ENCODE measurements at places on chromosomes 16 and 17.

DNA sequence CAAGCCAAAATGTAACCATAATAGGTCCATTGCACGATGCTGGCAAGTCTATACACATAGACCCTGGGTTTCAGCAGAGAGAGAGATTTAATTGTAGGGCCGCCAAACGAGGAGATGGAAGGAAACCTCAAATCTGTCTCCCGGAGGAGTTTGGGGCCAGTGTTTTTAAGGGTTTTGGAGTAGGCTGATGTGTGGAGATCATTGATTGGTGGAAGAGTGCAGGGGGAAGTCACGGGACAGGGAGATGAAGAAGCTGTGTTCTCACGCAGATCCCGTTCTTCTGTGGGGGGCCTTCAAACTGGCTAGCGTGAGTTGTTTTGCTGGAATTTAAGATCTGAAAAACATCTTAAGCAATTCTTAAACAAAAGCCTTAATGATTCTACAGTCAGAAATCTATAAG is 84.8 kb downstream of the KATNIP start:
- no peak for DNase-seq

DNA sequence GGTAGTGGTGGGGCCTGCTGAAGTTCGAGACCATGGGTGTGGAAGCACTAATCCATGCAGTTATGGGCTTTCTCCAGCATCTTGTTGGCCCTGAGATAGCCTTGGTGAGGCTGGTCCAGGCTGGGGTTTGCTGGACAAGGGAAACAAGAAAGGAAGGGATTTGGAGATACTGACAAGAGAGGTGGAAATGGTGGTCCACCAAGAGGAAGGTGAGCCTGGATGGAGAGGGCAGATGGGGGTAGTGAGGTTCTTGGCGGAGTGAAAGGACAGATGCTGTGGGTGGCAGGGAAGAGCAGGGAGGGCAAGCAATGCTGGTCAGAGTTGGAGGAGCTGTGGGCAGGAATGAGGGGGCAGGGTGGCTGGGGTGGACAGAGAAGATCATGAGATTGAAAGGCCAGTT is 5.5 kb upstream of the SMPD3 start:
- DNase-seq = no peak

DNA sequence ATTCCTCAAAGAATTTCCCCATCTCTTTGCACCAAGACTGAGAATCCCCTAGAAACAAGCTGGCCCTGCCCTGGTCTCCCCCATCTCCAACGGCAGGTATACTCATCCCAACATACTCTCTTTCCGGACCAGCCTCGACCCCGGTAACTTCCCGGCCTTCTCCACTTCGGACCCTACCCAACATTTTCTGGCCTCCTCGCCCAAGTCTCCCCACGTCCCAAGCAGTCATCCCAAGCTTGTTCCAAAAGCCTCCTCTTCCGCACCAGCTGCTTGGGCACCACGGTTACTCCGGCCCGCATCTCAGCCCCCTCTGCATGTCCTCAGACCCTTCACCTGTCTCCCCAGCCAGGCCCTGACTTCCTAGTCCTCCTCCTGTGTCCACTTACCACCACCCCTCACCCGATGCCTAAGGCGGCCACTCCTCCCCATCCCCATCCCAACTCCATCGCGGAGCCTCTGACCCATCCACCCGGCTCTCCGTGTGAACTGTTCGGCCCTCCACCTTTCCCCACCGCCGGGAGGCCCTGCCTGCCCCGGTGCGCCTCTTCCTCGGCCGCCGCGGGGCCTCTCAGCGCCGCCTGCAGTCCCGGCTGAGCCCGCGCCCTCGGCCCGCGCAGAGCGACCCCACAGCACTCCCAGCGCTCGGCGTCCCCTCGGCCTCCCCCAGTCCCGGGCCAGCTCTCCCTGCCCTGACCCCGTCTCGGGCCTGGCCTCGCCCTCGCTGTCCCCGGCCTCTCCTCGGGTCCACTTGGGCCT is 994 bp downstream of the PITPNA start:
- no peak for DNase-seq

GRCh38 chr16:1823821-1824220 is 2.8 kb downstream of the HAGH start:
- no peak for DNase-seq

DNA sequence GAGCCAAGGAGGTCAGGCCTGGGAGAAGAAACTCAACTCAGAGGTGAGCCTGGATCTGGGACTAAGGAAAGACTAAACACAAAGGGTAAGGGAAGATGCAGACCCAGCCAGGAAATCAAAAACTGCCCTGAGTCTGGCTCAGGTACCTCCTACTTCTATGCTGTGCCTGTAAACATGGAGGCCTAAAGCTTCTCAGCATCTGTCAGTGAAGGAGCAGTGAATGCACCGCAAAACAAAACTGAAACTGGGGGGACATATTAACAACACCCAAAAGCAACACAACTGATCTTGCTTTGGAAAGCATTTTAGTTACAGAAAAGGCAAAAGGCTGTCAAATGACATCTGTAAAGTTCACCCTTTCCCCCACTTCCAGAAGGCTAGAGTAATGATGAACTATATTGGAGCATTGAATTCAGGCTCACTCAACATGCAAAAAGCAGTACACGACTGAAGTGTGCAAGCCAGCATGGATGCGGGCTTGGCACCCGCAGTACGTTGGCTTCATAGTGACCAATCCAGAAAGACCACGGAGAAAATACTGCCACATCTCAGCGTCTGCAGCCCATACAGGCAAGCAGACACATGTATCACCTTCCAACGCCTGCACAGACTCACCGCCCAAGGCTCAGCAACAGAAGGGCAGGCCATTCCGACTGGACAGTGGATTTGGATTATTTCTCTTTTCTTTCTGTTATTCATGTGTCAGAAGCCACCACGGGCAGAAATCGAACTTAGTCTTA is 3.8 kb downstream of the TBC1D16 start:
- no peak for DNase-seq

GRCh38 chr17:82623707-82624106 is 24.5 kb downstream of the WDR45B start:
- no peak for DNase-seq

DNA sequence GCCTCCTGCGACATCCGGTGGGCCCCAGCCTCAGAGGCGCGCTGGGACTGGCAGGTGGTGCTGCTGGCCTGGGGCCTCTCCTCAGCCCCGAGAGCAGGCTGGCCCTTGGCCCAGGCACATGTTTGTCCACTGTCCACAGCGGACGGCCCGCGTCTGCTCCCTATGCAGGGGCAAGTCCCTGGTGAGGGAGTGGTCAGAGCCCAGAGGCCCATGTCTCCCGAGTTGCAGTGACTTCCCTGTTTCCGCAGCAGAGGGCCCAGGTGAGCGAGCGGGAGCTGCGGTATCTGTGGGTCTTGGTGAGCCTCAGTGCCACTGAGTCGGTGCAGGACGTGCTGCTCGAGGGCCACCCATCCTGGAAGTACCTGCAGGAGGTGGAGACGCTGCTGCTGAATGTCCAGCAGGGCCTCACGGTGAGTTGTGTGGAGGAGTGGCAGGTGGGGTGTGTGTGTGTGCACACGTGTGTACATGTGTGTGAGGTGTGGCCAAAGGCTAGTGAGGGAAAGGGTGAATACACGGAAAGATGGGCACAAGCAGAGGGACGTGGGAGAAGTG is 10.4 kb downstream of the IL34 start:
- no peak for DNase-seq

DNA sequence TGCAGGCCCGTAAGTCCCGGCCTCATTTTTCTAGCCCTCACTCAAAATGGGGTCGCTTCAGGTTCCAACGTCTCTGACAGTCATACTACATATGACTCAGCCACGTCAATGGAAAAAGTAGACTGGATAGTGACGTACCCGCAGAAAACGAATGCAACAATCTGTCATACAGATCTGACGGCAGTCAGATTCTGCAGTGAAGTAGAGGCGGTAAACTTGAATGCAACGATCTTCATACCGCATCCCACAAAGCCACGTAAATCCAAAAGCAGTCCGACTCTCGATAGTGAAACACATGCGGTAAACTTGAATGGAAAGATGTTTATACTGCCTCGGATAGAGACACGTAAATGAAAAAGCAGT is 38.4 kb upstream of the ARL4D start:
- peak; percentile 62 for DNase-seq

GRCh38 chr17:58969612-58970011 is 137.1 kb downstream of the TRIM37 start:
- DNase-seq = no peak

DNA sequence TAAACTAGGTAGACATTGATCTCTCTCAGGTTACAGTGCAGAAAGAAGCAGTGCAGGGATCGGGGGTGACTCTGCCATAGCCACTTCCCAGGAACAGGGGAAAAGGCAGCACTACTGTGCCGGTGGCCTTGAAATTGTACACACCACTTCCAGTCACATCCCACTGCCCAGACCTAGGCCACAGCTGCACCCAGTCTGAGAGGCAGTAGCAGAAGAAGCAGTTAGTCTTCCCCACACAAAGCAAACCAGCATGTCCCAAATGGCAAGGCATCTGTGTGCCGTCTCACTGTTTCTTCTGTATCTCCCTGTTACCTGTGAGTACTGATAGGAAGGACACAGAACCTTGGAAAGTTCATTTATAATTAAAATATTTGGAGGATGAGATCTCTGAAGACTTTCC is 47.0 kb downstream of the TMC6 start:
- no peak for DNase-seq

GRCh38 chr17:79791735-79792161 is 5.1 kb downstream of the CBX8 start:
- DNase-seq = no peak

- DNase-seq = no peak
Measured at GRCh38 chr17:74881073-74881472, 8.3 kb upstream of the FDXR start.

- no peak for DNase-seq
Measured at GRCh38 chr16:84607694-84608093, 10.2 kb downstream of the COTL1 start.

DNA sequence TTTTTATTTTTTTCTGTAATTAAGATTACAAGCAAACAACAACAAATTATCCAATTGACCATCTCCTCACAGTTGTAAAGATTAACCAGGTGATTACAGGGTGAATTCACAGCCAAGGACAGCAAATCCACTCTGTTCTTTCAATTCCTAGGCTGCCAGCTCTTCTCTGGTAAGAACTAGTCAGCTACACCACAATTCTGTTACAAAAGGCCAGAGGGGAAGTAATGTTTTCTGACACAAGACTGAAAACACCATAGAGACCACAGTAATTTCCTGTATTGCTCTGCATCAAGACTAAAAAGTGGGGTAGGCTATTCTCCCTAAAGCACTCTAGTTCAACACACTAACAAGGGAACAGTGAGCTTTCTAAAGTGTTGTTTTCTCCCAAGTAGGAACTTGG is 10.6 kb downstream of the CA10 start:
- no peak for DNase-seq

- no peak for DNase-seq
Measured at GRCh38 chr17:70374496-70374895, 205.2 kb downstream of the KCNJ2 start.

GRCh38 chr17:42188749-42189650 is 3.7 kb upstream of the HCRT start:
- DNase-seq = no peak

GRCh38 chr16:89969741-89970410 is 21.3 kb downstream of the DEF8 start:
- DNase-seq = no peak

GRCh38 chr16:68972013-68972412 is 128.7 kb downstream of the TANGO6 start:
- no peak for DNase-seq

DNA sequence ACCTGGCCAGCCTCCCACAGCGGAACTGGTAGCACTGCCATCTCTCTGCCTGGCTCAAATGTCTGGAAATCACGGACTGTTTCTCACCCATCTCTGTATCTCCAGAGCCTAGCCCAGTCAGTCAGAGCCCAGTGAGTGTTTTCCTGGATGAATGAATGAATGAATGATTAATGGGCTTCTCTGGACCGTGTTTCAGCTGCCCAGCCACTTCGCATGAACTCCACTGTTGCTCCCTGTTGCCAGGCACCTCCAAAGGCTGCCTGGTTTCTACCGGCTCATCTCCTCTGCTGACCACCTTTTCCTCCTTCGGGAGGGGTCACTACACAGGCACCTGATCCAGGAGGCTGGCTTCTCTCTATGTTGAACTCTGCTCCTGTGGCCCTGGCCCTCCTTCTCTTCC is 91.0 kb upstream of the SDK2 start:
- DNase-seq = no peak

GRCh38 chr16:4392382-4393239 is 21.0 kb downstream of the VASN start:
- DNase-seq = peak; percentile 70

DNA sequence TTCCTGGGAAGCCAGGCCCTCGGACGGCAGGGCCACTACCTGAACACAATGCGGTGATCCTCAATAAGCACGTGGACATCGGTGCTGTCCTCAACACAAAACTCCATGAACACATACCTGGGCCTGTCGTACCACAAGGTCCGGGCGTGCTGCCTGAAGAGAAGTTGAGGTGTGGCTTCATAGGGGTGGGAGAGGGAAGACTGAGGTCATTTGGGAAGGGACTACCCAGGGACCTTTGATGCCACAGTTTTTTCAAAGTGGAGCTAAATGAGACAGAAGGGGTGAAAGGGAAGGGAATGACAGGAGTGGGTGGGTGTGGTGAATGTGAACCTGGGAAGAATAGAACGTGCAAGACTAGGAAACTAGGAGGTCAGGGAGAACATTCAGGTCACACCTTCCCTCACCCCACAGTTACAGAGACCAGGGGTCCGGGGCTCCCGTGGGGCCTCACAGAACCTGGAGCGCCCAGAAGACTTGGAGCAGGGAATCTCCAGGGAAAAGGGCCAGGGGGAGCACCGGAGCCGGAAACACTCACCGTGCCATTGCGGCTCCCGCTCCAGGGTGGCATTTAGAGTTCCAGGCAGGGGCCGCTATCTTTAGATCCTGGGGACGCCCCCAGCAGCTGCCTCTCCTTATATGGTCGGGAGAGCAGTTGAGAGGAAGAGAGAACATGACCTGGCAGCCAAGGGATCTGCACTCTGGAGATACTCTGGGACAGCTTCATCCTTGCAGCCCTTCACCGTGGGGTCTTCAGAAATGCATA is at the start of gene PTGES3L:
PTGES3L (minus strand) TSS at position 570 of the 763 bp plus-strand sequence; CDS start at position 543, 27 bp downstream.
- DNase-seq = peak; percentile 59

- DNase-seq = no peak
Measured at GRCh38 chr17:11871773-11872172, 125.5 kb downstream of the ZNF18 start.

GRCh38 chr17:44376779-44377178 is 12.7 kb downstream of the ITGA2B start:
- no peak for DNase-seq

GRCh38 chr16:79564671-79565107 is 35.8 kb downstream of the MAF start:
- DNase-seq = no peak

- no peak for DNase-seq
Measured at GRCh38 chr16:73615071-73615940, 567.4 kb upstream of the ZFHX3 start.

DNA sequence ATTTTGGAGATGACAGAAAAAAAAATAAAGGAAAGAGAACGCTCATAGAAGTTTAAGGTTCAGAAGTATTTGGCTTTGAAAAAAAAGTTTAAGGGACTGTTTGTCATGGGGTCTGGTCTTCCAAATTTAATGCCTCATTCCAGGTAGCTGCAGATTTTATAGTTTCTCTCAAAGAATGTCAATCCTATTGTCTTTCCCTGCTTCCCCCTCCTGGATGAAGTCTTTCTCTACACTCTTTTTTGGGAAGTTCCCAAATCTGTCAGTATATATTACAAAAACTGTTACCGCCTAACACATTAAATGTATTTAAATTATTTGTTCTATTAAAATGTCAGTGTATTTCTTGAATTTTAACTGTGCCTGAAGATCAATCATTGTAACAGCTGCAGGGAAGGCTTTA is 457.5 kb downstream of the MAF start:
- DNase-seq = no peak

GRCh38 chr17:82301916-82302567 is 15.4 kb downstream of the CD7 start:
- DNase-seq = no peak

- no peak for DNase-seq
Measured at GRCh38 chr16:27108051-27108770, 41.5 kb downstream of the C16orf82 start.
